ENCODE measurements at places on chromosomes 7 and 10.

DNA sequence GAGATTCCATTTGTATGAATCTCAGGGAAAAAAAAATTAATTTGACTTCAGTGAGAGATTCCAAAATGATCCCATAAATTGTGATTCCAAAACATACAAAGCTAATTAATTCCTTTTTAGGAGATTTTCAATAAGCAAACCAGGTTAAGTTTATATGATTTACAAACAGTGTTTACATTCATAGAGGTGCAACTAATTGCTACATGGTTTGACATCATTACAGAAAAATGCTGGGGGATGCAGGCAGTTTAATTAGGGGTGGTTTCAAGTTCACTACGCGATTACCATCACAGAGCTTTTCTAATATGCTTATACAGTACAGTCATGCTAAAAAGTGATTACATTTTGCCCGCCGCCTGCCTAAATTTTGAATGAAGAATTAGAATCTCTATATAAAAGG is 143.2 kb upstream of the MGMT start:
- no peak for DNase-seq

DNA sequence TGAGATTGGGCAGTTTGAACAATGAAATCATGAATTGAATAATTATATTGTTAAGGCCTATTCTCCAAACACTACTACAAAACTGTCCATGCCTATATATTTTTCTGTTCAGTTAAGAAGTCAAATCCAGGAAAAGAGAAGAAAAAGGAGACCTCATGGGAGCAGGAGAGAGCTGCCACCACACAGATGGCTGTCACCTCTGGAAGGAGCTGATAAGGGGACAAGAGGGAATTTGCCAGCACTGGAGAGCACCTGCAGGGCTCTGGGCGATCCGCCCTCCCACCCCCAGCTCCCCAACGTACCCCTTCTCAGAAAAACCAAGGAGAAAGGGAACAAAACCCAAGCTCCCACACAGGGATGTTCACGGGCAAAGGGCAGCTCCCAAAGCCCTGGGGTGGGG is 227.8 kb downstream of the TNS3 start:
- DNase-seq, result no peak

DNA sequence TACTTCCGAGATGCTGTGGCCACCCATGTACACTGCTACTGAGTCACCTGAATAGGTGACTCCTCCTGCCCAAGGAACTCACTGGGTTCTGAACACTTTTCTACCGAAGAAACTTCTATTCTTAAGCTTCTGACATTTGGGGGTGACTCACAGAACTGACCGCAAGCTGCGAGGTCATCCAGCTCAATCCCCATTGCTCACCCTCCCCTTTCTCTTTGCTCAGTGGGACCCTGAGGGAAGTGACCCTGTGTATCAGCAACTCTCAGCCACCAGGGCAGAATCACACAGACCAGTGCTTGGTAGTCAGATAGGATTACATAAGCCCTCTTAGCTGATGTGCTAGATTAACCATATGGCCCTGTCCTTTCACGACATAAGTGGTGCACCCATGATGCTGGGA is 46.3 kb downstream of the INSYN2A start:
- no peak for DNase-seq

GRCh38 chr10:24331457-24331856 is 122.5 kb downstream of the KIAA1217 start:
- no peak for DNase-seq

DNA sequence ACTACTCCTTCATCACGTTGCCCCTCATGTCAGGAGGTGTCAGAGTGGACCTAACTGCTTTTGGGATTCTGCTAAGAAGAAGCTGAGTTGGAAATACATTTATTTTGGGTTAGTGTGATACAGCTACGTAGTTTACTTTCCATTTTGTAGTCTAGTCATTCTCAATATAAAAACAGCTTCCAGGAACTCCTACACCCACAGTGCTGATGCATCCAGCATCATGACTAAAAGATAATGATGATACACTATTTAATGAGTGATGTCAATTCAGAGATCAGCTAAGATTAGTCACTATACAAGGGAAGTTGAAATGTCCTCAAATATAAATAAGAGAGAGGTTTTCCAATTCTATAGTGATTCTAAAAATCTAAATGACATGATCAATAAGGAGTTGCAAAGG is 264.2 kb upstream of the SLC26A5 start:
- DNase-seq, result no peak

DNA sequence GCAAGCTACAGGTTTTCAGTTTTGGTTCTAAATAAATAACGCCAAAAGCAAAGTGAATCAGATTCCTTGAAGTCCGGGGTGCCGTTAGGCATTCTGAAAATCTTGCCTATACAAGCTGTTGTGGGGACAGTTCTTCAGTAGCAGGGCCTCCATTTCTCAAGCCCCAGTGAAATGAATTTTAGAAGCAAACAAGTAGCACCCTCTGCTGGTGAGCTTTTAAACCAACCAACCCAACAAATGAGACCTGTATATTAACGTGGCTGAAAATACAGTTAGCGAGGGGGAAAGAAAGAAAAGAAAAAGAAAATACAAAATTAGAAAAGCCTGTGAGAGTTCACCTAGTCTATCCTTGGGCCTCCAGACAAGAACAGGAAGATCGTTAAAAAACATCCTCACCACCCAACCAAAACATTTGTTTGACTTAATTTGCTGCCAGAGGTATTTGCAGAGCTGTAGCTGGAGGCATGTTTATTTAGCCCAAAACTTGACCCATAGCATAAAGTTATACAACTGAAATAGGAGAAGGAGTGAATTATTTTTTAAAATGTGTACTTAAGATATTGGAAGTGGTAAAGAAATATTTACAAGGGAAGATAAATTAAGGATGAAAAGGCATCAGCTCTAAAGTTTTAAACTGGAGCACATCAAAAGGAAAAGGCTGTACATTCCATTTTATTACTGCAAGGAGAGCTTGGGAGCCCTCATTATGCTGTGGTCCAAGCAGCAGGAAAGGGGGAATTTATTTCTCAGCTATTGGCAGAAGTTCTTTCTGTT is 98.9 kb downstream of the DYNC1I1 start:
- DNase-seq, result no peak

DNA sequence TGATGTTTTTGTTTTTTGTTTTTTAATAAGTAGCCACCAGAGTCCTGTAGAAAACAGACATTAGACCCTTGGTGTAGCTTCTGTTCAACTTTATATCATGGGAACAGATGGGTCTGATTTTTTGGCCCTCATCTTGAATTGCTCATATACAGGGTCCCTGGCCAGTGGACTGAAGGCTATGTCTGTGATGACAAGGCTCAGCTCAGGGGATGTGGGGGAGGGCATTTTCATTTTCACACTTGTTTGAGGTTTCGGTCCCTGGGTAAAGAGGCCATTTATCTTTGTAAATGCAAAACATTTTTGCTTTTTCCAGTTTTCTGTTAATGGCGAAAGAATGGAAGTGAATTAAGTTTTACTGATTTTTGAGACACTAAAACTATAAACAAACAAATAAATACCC is 257.6 kb upstream of the PHYHIPL start:
- no peak for DNase-seq

GRCh38 chr7:121178452-121178851 is 150.3 kb upstream of the WNT16 start:
- no peak for DNase-seq

DNA sequence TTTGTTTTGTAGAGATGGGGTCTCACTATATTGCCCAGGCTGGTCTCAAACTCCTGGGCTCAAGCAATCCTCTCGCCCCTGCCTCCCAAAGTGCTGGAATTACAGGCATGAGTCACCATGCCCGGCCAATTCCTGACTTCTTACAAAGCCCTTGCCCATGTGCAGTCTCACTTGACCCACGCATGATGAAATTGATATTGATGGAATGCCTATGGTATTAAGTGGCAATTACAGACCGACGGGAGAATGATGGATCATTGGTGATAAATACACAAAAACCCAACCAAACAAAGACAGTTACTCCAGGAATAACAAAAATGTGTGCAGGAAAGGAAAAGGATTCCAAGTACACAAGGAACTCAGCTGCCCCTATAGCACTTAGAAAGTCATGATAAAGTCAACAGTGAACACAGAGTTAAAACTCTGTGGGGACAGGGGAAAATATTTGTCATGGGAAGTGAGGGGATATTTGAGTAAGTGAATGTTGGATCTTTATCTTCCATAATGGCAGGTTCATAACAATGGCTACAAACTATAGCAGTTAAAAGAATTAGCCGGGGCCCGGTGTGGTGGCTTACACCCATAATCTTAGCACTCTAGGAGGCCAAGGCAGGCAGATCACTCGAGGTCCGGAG is 21.6 kb downstream of the HIP1 start:
- DNase-seq, result no peak

DNA sequence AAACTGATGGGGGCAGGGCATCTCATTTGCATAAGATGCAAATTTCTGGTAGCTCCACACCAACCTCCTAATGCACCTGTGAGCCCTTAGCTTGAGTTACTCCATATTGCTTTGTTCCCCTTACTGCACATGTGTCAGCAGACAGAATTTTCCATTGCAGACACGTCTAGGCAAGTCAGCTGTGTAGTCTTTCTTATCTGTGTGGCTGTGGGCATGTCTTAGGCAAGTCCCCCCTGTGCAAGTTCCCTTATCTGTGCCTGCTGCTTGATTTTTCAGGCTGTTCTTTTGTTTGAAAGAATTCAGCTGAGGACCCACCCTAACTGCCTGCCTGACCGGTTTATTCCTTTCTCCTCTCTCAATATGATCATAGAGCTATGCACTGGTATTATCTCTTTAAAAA is 28.5 kb upstream of the TRIM24 start:
- DNase-seq, result no peak

DNA sequence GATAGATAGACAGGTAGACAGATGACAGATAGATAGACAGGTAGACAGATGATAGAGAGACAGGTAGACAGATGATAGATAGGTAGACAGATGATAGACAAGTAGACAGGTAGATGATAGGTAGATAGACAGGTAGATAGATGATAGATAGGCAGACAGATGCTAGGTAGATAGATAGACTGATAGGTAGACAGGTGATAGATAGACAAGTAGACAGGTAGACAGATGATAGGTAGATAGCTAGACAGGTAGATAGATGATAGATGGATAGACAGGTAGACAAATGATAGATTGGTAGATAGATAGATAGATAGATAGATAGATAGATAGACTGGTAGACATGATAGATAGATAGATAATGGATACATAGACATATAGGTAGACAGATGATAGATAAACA is 93.4 kb upstream of the ADRB1 start:
- DNase-seq, result no peak

DNA sequence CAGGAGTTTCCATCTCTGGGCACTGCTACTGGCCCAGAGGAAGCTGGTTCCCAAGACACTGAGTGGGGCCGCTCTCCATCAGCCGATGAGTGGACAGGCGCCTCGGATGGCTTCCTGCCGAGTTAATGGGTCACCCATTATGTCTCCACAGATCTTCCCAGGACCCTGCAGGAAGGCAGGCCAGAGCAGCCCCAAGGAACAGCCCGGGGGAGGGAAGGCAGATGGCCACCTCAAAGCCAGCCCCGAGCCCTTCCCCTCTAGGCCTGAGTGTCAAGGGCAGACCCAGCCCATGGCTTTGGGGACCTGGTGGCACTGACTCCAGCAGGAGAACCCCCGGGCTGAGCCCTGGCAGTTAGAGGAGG is 3.4 kb upstream of the LFNG start:
- no peak for DNase-seq

DNA sequence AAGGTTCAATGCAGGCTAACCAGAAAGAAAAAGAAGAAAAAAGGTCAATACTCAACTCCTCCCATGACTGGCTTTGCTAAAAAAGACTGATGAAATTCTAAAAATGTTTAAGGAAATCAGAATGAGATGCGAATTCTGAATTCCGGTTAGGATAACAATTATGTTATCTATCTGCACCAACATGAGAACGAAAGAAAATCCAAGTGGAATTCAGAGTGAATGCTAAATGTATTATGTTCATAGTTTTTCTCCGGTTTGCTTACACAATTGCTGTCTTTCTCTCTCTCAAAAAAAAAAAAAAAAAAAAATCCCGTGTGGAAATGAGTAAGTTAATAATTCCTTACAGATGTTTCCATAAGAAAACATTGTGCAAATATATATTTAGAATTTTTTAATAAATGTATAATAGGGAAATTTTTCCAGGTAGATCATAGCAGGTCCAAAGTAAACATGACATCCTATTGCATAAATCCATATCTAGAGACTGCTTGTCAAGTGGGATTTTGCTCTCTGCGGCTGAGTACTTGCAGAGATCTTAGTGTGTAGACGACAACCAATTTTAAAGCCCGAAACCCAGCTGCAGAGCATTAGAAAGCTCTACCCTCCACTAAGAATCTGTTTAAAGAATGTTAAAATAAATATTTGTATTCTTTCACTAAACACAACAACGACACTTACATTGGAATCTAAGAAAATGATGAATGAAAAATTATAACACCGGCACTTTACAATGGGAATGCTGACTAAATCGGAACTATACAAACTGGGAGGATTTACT is 104.0 kb downstream of the JAZF1 start:
- no peak for DNase-seq

GRCh38 chr10:47055386-47056246 is 144.4 kb downstream of the PTPN20 start:
- no peak for DNase-seq

DNA sequence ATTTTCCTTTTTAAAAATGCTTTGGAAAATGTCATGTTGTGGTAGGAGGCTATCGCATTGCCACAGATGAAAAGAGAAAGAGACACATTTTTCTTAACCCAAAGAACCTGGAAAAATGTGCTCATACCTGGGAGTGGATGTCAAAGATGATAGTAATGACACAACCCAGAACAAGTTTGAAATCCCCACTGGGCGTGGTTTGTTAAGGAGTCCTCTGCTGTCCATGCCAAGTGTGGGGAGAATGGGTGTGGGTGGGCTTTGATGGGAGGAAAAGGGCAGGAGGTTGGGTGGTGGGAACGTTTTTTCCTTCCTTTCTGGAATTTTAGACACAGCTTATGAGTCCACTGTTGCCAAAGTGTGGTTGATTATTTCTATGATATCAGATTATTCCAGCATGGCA is 10.9 kb downstream of the OPTN start:
- no peak for DNase-seq

DNA sequence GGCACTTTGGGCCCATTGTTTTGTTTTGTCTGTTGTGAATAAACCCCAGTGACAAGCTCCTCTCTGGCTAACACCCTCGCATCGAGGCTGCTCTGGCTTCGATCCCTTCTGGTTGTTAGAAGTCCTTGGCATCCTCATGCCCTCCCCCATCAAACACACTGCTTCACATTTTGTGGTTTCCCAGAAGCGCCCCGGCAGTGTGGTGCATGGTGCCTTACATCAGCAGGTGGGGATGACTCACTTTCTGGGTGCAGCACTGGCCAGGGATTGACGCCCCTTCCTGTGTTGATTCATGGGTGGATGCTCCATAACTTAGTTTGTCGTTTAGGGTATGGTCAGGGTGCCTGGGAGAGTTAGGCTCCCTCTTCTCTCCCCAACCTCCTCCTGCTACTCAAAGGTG is 51.4 kb downstream of the PLPP4 start:
- no peak for DNase-seq

DNA sequence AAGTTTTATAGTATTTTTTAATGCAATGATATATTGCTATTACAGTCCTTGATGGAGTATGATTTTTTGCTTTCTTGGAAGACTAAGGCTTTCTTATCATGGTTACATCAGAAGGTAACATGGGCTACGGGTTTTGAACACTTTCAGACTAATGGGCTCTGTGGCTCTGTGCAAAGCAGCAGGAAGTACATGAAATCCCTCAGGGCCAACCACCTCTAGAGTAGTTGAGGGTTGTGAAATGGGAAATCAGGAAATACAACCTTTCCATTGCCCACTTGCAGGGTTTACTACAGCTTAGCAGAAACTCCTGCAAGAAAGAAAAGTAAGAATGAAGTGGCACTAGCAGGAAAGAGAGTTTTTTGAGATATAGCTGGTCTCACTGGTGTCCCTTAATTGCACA is 853.5 kb downstream of the KCNMA1 start:
- no peak for DNase-seq
